Psoas muscle (tissue), 8 donors: ENCODE measurements at places on chromosomes 4 and X. TPM values are rescaled to one million over a fixed set of nuclear protein-coding genes. Genes with fewer than 3 reads are reported as not detected.
A peak's percentile ranks its signal among the peaks of the same experiment; 100 is the strongest.

DNA sequence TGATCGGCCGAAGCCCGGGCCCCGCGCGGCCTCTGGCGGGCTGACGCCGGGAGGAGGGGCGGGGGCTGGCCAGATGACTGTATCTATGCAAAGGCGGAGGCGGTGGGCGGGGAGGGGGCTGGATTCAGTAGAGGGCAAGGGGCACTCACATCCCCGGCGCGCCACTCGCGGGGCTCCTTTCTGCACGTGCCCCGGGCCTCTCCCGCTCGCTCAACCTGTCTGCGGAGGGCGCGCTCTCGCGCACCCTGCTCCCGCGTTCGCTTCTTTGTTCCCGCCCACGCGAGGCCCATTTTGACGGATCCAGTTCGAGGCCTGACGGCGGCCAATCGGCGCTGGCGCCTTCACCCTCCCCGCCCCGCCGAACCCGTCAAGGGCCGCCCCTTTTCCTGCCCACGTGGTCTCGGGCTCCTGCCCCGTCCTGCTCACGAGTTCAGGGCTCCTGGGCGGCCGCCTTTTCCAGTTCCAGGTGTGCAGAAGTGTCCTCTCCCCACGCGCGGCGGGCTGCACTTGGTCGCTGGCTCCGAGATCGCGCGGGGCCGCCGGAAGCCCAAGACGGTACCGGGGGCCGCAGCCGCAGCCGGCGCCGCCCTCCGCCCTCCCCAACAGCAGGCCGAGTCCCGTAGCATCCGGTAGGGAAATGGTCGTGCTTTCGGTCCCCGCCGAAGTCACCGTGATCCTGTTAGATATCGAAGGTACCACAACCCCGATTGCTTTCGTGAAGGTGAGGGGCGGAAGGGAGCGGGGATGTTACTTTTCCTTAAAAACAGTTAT lies at the start of the genes ENOPH1 and HNRNPDL:
Gene ENOPH1, plus strand, starts transcription at position 398 of the 771 bp plus-strand sequence. Its CDS starts 240 bp downstream, at position 638.
Gene HNRNPDL, minus strand, starts transcription at position 270 of the 771 bp plus-strand sequence. CDS start 772 bp downstream, outside the sequence.
- peak; percentile 96 for DNase-seq

DNA sequence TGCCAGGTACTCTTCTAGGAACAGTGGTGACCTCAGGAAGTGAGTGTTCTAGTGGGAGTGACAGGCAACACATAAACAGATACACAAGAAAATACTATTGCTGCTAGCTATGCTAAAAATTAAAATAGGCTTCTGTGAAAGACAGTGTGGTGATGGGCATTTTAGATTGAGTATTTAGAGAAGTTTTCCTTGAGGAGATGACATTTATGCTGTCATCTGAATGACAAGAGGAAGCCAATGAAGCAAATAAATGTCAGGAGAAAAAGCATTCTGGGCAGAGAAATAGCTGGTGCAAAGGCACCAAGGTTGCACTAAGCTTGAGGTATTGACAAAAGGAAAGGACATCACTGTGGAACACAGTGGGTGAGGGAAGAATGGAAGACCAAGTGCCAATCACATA lies 18.0 kb downstream of the NDNF start:
- no peak for DNase-seq

The KDM6A gene
- total RNA-seq, result 13.8 TPM

The DIAPH2 gene
- 16.1 TPM for total RNA-seq

The S100G gene
- not detected for total RNA-seq
